ENCODE measurements at places on chromosomes 1 and 21.

GRCh38 chr1:28343405-28343804 lies 14.6 kb downstream of the MED18 start:
- DNase-seq = peak; percentile 76

DNA sequence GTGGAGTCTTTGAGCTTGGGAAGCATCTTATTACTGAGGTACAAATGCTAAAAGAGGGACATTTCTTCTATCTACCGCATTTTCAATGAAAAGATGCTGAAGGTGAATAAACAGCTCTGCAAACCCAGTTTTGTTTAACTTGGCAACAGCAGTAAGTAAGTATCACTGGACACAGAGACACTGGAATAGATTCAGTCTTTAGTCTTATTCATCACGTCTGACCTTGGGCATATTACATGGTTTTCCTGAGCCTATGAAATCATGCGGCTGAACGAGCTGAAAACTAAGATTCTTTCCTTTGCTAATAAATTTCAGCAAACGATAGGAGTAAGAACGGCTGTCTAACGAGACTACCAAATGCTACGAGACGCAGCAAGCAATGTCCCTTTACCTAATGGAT lies 207.4 kb downstream of the GABPA start:
- no peak for DNase-seq

- DNase-seq = no peak
Measured at GRCh38 chr1:83097715-83098114, 901.2 kb downstream of the TTLL7 start.

GRCh38 chr1:200666309-200666708 lies 3.4 kb downstream of the DDX59 start:
- no peak for DNase-seq

DNA sequence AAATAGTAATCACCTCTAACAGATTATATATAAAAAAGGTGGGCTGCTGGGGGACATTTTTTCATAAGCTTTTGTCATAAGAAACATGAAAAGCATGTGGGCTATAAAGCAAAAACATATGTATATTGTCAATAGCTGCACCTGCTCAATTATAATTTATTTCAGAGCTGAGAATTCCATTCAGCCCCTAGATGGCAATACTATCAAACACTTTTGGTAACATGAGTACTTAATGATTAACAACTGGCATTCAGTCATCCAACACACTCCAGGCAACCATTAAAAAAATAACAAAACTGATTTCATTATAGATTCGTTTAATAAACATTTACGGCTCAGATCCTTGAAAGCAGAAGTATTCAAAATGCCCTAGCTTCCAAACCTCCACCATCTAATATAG lies 115.1 kb downstream of the KCTD3 start:
- no peak for DNase-seq

GRCh38 chr1:17805869-17806684 lies 50.9 kb downstream of the ACTL8 start:
- no peak for DNase-seq

GRCh38 chr1:66777831-66778230 lies 23.2 kb downstream of the INSL5 start:
- DNase-seq = no peak

GRCh38 chr1:11731691-11732283 lies 4.1 kb upstream of the AGTRAP start:
- no peak for DNase-seq

GRCh38 chr1:192506741-192507155 lies 68.8 kb upstream of the RGS1 start:
- no peak for DNase-seq

- DNase-seq = no peak
Measured at GRCh38 chr1:75471252-75471651, 139.7 kb downstream of the SLC44A5 start.

DNA sequence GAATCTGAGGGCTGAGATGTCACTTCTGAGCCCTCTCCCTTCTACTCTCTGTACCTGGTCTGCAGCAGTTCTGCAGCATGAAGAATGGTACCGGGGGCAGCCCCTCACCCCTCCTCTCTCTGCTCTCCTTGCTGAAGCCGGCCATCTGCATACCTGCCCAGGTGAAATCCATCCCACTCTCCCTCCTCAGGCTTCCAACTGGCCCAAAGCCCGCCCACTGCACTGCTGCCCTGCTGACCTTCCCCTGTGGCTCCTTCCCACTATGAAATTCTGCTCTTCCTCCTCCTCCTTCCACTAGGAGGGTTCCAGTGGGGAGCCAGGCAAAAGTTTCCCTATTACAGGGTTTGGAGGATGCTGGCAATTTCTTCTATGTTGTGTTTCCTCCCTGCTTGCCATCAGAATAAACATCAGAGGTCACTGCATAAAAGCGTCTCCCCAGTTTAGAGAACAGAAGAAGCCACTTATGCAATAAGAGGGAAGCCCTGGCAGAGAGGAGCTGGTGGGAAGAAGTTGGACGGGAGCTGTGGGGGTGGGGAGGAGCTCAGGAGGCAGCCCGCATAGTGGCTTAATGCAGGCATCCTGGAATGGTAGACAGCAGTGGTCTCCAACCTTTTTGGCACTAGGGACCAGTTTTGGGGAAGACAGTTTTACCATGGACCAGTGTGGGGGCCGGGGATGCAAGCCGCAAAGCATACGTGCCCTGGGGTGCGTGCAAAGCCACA lies 30.3 kb downstream of the TMCO4 start:
- no peak for DNase-seq

GRCh38 chr21:37793660-37794059 lies 122.6 kb downstream of the KCNJ6 start:
- no peak for DNase-seq

GRCh38 chr1:23632479-23633160 lies 59.0 kb upstream of the RPL11 start:
- no peak for DNase-seq

DNA sequence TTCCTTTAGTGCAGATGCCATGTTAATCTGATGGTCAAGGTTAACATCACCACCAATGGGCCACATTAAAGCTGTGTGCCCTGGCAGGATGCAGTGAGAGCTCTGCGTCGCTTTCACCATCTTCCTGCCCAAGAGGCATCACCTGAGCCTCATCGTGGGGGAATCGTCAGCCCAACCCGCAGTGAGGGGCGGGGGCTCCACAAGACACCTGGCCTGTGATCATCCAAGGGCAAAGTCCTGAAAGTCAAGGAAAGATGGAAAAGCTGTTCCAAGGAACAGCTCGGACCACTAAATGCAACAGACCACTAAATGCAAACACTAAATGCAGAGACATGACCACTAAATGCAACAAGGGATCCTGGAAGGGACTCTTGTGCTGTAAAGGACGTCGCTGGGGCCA lies 49.9 kb downstream of the WDR4 start:
- no peak for DNase-seq

- DNase-seq = no peak
Measured at GRCh38 chr1:39272798-39273469, 68.4 kb downstream of the MACF1 start.

GRCh38 chr21:45532826-45533360 lies 9.3 kb downstream of the SLC19A1 start:
- no peak for DNase-seq

- no peak for DNase-seq
Measured at GRCh38 chr1:219427403-219427802, 185.5 kb downstream of the ZC3H11B start.

DNA sequence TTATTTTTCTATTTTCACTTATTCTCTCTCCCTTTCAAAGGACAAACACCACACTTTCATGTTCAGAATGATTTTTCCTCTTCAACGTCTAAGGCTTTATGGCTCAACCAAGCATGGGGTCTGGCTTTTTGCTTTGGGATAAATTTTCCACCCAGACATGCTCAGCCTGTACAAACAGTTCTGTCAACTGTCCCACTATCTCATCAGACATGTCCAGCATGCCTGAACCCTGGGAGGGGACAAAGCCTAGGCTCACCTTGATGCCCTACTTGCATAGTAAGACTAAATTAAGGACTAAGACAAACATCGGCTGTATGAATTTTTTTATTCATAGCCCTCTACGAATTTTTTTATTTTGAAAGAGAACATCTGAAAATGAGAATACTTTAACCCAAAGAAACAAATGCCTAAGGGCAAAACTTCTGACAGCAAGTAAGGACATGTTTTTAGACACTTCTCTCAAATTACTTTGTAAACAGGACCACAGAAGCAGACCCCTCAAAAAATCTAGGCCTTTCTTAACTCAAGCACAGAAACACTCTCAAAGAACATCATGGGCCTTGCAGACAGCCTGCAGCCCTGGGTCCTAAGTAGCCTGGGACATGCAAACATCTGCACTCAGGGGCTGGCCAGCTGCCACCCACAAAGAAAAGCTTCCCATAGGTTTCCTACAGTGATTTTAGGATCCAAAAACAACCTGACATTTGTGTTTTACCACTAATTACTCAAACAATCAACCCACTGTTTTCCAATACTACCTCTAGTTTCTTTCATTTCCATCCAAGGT lies 72.3 kb upstream of the PALMD start:
- DNase-seq = no peak

DNA sequence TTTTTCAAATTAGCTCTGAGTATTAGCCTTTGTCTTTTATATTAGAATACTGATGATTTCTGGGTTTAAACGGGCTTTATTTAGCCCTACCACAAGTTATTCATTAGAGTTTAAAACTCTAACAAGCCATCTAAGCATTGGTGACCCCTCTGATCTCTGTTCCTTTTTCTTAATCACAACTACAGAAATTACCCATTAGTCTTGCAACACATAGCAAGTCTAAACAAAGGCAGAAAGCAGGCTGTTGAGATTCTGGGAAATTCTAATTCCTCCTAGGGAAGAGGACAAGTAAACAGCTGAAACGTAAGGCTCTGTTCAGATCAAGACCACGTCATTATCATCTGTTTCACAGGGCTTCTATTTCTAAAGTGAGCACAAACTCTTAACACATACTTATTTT lies 491.2 kb upstream of the ZRANB2 start:
- DNase-seq = no peak

DNA sequence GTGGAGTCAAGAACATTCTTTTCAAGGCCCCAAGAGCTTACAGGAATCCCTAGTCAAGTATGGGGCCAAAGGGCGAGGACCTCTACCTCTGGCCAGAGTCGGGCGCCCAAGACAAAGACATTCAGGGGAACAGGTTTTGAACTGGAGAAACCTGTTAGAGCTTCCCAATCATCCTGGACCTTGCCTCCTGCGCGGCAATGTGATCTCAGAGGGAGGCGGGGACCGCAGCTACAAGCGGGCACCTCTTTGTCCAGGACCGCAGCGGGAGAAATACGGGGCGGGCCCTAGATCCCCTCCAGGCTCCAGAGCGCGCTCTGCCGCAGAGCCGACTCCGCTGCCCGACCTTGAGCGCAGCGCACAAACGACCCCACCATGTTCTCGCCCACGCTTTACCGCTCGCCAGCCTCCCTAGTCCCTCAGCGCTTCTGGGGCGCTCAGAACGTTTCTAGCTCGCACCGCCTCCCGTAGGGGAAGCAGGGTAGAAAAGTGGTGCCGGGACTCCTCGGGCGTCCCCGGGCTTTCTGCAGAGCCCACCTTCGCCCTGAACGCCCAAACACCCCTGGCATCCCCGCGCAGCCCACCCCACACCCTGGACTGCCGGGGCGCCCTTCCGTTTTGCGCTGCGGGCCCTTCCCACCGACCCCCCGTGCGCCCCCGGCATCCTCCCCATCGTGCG lies 28.1 kb downstream of the RABIF start:
- DNase-seq = no peak

DNA sequence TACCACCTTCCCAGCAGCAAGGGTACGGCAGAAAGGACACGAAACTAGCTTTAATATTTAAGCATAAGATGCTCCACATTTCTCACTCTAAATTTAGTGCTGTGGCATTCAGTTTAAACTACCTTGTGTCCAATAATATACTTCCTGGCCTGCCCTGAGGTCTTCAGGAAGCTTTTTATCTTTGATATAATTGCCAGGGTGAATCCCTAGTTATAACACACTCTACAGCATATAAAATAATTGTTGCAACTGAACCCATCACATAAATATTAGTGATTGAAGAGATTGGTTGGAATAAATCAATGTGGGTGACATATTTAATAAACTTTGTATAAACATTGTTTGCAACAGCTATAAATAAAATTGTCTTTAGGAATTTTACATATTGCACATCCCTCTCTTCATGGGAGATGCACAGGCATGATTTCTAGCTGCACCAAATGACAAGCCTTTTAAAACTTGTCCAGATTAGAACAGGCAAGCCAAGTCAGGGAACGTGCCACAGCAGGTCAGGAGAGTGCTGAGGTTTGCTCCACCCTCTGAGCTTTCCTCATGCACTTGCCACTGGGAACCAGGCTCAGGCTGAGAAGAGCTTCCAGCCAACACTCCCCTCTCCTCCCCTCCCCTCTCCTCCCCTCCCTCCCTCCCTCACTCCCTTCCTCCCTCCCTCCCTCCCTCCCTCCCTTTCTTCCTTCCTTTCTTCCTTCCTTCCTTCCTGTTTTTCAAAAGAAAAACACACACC lies 623.2 kb upstream of the PKN2 start:
- DNase-seq = no peak

All from non-pigmented ciliary epithelial cell (primary cell).